A549 treated with DMSO at 1 μM for 4 hours (cell line): ENCODE measurements at places on chromosomes 12 and 14. TPM values are rescaled to one million over a fixed set of nuclear protein-coding genes. Genes with fewer than 3 reads are reported as not detected.

Gene ABCB9
- 8.4 to 11.4 TPM (median 8.9 TPM) in 5 replicates for total RNA-seq

Gene TSPAN19
- not detected in 5 replicates for total RNA-seq

Gene HCAR2
- total RNA-seq: 0.22 to 0.49 TPM (median 0.38 TPM) in 5 replicates

Gene FOXM1
- total RNA-seq: 87.0 to 106 TPM (median 99.3 TPM) in 5 replicates

Gene PLEKHG7
- 0.02 to 0.16 TPM in 2 of 5 replicates, not detected in the others for total RNA-seq

Gene ARMH4
- 0.49 to 1.8 TPM (median 0.79 TPM) in 5 replicates for total RNA-seq

Gene RNASE8
- not detected in 5 replicates for total RNA-seq

Gene RBP5
- total RNA-seq: not detected in 5 replicates

Gene PDE3A
- total RNA-seq: 2.9 to 5.6 TPM (median 5.0 TPM) in 5 replicates

Gene SYCP3
- total RNA-seq: 0.12 to 0.14 TPM in 2 of 5 replicates, not detected in the others

Gene LRRIQ1
- 0.36 to 1.3 TPM (median 0.84 TPM) in 5 replicates for total RNA-seq

Gene KRT85
- total RNA-seq: not detected in 5 replicates

Gene GPHB5
- not detected in 5 replicates for total RNA-seq

Gene RNASE1
- 0.22 to 0.36 TPM (median 0.26 TPM) in 4 of 5 replicates, not detected in the other for total RNA-seq

Gene SLC4A8
- 1.0 to 2.6 TPM (median 1.6 TPM) in 5 replicates for total RNA-seq

Gene EFS
- not detected in 5 replicates for total RNA-seq

Gene KCNMB4
- total RNA-seq: 0.12 to 0.26 TPM (median 0.15 TPM) in 5 replicates

Gene LALBA
- total RNA-seq: not detected in 5 replicates

Gene FLVCR2
- 2.0 to 3.1 TPM (median 2.8 TPM) in 5 replicates for total RNA-seq

Gene LRRC43
- total RNA-seq: 0.10 to 0.18 TPM (median 0.15 TPM) in 3 of 5 replicates, not detected in the others

Gene KLRC4
- total RNA-seq: not detected in 5 replicates

Gene SLC6A15
- 2.4 to 5.3 TPM (median 3.5 TPM) in 5 replicates for total RNA-seq

Gene SDR9C7
- not detected in 5 replicates for total RNA-seq

Gene SINHCAF
- 49.2 to 71.7 TPM (median 64.9 TPM) in 5 replicates for total RNA-seq

Gene RD3L
- total RNA-seq: not detected in 5 replicates

Gene MANSC4
- not detected in 5 replicates for total RNA-seq

Gene SPIC
- total RNA-seq: not detected in 5 replicates

Gene GARIN6
- not detected in 5 replicates for total RNA-seq

Gene AMDHD1
- total RNA-seq: 1.9 to 3.4 TPM (median 2.4 TPM) in 5 replicates

Gene MUCL1
- not detected in 5 replicates for total RNA-seq

Gene ERP27
- not detected in 5 replicates for total RNA-seq

Gene ASB2
- 1.4 to 4.1 TPM (median 1.9 TPM) in 5 replicates for total RNA-seq

Gene SSTR1
- not detected in 5 replicates for total RNA-seq

Gene POTEM
- total RNA-seq: not detected in 5 replicates

Gene PMCH
- total RNA-seq: 0.20 TPM in 1 of 5 replicates, not detected in the others

Gene NGB
- 0.08 TPM in 1 of 5 replicates, not detected in the others for total RNA-seq

Gene AQP5
- not detected in 5 replicates for total RNA-seq

Gene OASL
- 3.5 to 6.6 TPM (median 5.0 TPM) in 5 replicates for total RNA-seq

Gene CHGA
- 0.91 to 2.0 TPM (median 1.8 TPM) in 5 replicates for total RNA-seq

Gene IL31
- not detected in 5 replicates for total RNA-seq

Gene C12orf57
- 274 to 300 TPM (median 288 TPM) in 5 replicates for total RNA-seq

Gene CAPRIN2
- total RNA-seq: 21.8 to 26.2 TPM (median 25.5 TPM) in 5 replicates

Gene TPH2
- total RNA-seq: not detected in 5 replicates

Gene RHEBL1
- total RNA-seq: 3.9 to 6.4 TPM (median 5.7 TPM) in 5 replicates

Gene CIROP
- not detected in 5 replicates for total RNA-seq

Gene TRHDE
- 0.09 to 0.34 TPM (median 0.18 TPM) in 5 replicates for total RNA-seq
